ENCODE measurements at places on chromosomes 5 and 9. TPM values are rescaled to one million over a fixed set of nuclear protein-coding genes. Genes with fewer than 3 reads are reported as not detected.

GRCh38 chr5:90557391-90557790 is 1.2 kb upstream of the ADGRV1 start:
- DNase-seq = no peak

DNA sequence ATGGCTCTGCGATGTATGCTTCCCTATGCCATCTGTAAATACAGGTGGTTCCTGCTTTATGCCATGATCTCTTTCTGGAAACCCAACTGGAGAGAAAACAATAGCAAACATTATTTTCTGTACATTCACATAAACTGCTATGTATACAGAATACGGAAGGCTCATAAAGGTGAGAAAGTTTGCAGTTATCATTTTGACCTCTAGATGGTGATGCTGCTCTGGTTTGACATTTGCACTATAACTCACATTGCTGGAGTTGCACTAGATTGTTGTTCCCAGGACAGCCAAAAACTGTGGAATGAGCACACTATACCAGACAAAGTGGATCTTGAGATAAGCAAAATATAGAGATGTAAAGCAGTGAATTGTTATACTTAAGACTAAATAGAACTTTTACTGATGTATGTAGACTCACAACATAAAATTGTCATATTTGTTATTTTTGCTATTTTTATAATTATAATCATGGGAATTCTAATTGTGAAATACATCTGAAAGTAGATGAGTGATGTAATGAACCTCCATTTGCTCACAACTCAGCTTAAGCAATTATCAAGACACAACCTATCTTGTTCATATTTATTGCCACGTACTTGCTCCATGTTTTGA is 246.5 kb downstream of the PTPRD start:
- DNase-seq = peak; percentile 8

The ZFP2 gene
- total RNA-seq = 2.8 TPM

DNA sequence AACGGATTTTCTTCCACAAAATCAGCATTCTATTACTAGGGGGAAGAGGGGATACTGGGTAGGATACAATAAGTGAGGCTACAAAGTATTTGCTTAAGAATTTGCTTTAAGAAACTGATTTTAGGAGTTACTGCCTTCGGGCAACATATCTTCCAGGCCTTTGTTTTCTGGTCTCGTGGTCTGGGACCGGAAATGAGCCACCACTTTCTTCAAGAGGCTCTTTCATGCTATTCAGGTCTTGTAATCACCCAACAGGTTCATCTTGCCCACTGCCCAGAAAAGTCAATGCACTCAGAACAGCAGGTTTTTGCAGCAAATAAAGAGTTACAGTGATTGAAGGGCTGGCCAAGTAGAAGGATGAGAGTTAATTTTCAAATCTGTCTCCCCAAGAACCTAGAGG is 6.6 kb upstream of the AOPEP start:
- DNase-seq = no peak

DNA sequence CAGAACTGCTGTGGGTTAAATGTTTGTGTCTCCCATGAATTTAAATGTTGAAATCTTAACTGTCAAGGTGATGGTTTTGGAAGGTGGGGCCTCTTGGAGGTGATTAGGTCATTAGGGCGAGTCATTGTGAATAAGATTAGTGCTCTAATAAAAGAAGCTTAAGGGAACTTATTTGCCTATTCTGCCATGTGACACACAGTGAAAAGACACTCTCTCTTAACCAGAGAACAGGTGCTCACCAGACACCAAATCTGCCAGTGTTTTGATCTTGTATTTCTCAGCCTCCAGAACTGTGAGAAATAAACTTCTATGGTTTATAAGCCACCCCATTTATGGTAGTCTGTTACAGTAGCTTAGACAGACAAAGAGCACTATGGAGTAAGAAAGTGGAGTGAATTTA is 117.9 kb upstream of the SV2C start:
- no peak for DNase-seq

The SAXO1 gene
- total RNA-seq = 0.17 TPM

DNA sequence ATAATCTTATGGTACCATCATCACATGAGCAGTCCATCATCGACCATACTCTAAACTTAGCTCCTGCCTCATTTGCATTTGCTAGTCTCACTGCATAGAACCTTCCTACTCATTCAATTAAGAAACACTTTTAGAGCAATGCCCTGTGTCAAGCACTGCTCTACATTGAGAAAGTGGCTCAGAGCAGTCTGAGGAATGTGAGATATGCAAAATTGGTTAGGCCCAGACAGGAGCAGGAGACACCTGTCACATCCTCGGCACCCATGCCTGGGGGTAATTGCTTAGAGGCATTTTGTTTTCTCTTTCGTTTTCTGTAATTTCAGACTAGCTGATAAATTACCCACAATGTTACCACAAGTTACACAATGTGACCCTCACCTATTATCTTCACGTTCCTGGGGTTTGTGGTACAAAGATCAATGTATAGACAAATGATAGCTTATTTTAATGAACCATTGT is 4.9 kb upstream of the RARS1 start:
- no peak for DNase-seq

The TYRP1 gene
- total RNA-seq = 0.17 TPM

DNA sequence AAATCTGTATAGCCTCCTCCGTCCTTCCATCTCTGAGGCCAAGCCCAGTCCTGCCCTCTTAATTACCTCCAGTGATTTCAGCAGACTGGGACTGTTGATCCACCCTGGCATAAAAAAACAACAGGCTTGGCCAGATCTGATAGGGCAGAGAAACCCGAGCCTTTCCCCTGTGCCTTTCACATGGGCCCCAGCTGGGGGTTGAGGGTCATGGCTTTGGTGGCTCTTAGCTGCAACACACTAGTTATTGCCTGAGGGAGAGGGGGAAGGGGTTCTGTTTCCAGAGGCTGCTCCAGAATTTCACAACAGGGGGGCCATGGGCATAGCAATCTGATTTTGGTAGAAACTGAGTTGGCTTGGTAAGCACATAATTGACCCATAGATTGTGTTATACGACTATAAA is 21.2 kb upstream of the PANK3 start:
- DNase-seq = no peak

- no peak for DNase-seq
Observed at GRCh38 chr5:1823381-1824034, 22.3 kb downstream of the NDUFS6 start.

The CTXN3 gene
- total RNA-seq = not detected

GRCh38 chr9:77922591-77922990 is 109.0 kb downstream of the GNAQ start:
- no peak for DNase-seq

The HEMGN gene
- not detected for total RNA-seq

- no peak for DNase-seq
Observed at GRCh38 chr9:75121914-75122558, 33.7 kb downstream of the OSTF1 start.

The APBA1 gene
- 8.8 TPM for total RNA-seq

DNA sequence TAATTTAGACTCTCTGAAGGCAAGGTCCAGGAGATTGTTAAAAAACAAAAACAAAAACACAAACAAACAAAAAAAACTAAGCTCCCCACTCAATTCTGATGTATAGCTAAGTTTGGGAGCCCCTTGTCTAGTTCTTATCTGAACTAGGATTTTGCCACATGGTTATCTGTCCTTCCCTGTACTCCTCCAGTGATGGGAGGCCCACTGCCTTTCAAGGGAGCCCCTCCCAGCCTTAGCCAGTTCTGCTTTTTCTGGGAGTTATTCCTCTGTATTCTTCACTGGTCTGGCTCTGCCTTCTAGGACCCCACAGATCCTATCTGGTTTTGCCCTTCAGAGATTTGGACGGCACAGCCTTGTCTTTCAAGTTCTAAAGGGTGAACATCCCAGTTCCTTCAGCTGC is 2.1 kb upstream of the ALDH1B1 start:
- no peak for DNase-seq

GRCh38 chr5:135398160-135398854 is 724 bp downstream of the MACROH2A1 start:
- DNase-seq = peak; percentile 43

DNA sequence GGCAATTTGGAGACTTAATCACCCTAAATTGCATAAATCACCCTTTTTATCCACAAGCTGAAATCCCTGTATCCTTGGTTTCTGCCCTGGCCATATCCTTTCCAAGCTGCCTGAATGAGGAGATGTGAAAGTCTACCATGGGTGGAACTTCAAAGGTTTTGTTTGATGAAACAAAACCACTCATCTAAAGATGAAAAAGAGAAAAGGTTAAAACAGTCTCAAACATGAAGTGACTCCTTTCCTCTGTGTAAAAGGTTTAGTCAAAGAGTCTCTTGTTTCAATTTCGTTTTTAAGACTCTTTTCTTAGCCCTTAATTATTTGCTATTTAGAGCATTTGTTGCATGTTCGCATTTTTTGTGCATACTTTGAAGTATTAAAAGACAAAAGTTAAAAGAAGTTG is 11.2 kb downstream of the SLC45A2 start:
- no peak for DNase-seq

- peak; percentile 28 for DNase-seq
Observed at GRCh38 chr5:135833961-135834638, 363 bp upstream of the SLC25A48 start.

The PPP3R2 gene
- not detected for total RNA-seq

The CDKN2B gene
- 44.9 TPM for total RNA-seq

The COMMD10 gene
- total RNA-seq = 35.8 TPM

GRCh38 chr5:35880156-35880555 is 23.5 kb downstream of the IL7R start:
- DNase-seq = no peak

The C5orf58 gene
- total RNA-seq = not detected

DNA sequence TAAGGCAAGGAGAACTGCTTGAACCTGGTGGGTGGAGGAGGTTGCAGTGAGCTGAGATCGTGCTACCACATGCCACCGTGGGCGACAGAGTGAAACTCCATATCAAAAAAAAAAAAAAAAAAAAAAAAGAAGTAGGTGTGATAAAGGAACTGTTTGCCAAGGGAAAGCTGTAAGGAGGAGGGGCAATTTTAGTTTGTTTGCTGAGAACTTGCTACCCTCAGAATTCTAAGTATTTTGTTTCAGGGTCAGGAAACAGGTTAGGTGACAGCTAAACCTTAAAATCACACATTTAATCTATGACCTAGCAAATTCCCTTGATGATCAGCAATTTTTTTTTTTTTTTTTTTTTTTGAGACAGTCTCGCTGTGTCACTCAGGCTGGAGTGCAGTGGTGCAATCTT is 7.2 kb upstream of the ARRDC3 start:
- DNase-seq = no peak

DNA sequence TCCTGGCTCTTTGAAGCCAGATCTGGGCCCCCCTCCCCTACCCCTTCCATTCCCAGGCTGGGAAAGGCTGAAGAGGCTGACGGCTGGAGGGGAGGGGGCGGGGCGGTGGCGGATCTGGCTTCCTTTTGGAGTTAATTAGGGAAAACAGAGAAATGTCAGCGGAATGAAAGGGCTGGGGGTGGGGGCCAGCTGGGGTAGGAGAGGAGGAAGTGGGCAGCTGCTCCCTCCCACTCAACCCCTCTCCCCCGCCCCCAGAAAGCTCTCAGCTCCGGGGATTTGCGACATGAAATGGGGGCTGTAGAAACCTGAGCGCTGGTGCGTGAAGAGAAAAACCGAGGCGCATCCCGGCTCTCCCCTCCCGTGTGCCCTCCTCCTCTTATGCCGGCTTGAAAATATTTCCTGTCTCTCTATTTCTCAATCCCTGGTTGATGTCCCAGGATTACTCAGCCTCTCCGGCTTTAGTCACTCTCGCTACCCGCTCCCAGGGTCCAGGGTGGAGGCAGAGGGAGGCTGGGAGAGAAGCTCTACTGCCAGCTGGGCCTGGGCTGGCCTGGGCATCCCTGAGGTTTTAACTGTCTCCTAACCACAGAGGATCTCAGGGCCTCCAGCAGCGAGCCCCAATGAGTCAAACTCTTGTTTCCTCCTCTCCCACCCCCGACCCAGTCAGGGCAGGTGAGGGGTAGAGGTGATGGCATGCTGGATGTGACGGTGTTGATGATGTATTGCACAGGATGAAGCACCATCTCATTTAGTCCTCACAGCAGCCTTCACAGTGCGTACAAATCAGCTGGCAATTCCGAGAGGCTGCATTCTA is 20.1 kb downstream of the PCDHGC5 start:
- DNase-seq = peak; percentile 94

- DNase-seq = no peak
Observed at GRCh38 chr5:107028938-107029337, 641.8 kb downstream of the EFNA5 start.

DNA sequence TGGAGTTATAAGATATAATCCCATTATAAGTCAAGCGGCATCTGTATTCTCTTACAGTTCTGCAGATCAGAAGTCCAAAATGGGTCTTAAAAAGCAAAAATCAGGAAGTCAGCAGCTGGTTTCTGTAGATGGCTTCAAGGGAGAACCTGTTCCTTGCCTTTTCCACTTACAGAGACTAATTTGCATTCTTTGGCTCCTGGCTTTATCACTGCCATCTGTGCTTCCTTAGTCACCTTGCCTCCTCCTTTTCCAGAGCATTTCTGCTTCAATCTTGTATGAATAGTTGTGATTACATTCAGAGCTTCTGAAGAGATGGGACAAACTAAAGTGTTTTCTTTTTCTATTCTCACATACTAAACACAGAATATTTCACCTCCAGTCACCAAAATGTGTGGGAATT is 647.3 kb upstream of the GRAMD2B start:
- DNase-seq = no peak

The GHR gene
- 2.3 TPM for total RNA-seq

DNA sequence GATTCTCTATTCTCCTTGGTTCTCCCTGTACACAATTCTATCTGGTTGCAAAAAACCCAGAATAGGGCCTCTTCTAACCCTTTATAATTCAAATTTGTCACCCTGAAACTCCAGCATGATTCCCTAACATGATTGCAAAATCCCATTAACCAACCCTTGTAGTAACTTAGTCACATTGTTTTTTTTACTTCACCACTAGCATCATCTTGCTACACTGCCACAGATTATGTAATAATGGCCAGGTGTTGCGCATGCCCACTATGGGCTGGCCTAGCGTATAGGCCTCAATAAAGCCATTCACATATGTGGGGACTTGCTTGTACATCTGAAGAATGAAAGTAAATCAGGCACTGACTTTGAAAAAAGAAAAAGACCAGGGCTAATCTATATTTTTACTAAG is 25.7 kb downstream of the FAM170A start:
- DNase-seq = peak; percentile 64

DNA sequence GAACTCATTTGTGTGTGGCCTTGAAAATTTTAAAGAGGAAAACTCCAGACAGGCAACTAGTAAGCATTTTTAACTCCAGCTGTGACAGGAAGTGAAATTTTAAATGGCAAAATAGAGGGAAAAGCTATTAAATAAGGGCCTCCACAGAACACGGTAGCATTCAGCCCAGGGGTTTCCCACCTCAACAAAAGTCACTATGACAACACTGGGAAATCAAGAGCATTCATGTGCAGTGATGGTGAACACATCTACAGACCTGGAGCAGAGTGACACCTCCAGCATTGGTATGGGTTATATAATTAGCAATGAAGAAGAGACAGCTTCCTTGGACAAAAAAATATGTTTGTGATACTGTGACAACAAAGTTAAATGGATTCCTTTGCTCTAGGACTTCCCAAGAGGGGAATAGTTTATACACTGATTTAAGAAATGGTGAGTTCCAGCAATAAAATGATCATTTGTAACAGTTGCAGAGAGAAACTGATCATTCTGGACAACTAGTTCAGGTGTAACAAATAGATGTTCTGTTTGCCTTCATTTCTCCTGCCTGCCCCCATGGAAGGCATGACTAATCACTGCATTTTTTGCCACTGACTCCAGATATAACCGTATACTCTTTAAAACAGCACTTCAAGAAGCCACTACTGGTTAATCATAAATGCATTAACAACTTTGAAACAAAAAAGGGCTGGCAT is 93.3 kb upstream of the SLC44A1 start:
- DNase-seq = peak; percentile 82
